ENCODE measurements at places on chromosomes 12 and 14.

GRCh38 chr12:78359520-78359919, 505.1 kb upstream of the SYT1 start:
- no peak for DNase-seq

DNA sequence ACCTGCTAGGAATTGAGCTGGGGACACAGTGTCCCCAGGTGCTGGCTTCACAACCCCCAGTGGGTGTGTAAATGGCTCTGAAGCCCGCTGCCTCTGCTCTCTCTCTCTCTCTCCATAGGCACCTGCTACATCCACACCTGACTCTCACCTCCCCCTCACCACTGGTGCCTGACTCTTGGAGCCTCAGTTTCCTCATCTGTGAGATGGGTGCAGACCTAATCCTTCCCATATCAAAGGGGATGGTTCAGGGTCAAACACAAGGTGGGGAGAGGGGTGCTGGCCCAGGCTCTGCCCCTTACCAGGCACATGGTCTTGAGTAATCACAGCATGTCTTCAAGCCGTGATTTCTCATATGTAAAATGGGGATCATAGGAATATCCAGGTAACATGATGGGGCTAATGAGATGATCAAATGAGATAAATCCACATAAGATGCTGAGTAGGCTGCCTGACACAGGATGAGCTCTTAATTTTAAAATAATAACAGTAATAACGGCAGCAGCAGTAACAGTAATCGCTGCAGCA, 37.6 kb downstream of the TESC start:
- no peak for DNase-seq

- DNase-seq = no peak
Observed at GRCh38 chr12:105820429-105821125, 318.2 kb downstream of the NUAK1 start.

- DNase-seq = no peak
Observed at GRCh38 chr12:6752167-6752920, 597 bp downstream of the MLF2 start.

GRCh38 chr12:11663130-11663529, 13.7 kb downstream of the ETV6 start:
- no peak for DNase-seq

DNA sequence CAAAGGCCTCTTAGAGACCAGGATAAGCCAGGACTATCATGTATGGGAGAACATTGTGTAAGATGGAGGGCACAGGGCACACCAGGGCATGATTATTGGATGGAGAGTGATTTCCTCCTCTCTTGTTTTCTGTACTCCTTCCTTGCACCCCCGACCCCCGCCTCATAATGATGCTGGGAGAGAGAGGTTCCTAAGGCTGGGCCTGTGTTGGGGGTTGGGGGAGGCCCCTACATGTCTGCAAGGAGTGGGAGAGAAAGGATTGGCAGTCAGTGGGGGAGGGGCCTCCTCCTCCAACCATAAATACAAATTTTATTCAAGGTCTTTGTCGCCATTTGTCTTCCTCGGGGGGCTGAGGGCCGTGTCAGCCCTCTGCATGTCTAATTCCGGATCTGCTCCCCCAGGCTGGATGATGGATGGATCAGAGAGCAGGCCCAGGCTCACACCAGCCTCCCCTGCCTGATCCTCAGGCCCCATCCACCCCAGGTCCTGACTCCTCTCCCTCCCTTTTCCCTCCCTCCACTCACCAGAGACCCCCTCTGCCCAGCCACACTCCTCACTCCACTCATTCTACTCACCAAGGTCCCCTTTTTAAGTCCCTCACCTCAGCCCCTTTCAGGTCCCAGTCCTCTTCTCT, 2.0 kb upstream of the C1QL4 start:
- DNase-seq = no peak

DNA sequence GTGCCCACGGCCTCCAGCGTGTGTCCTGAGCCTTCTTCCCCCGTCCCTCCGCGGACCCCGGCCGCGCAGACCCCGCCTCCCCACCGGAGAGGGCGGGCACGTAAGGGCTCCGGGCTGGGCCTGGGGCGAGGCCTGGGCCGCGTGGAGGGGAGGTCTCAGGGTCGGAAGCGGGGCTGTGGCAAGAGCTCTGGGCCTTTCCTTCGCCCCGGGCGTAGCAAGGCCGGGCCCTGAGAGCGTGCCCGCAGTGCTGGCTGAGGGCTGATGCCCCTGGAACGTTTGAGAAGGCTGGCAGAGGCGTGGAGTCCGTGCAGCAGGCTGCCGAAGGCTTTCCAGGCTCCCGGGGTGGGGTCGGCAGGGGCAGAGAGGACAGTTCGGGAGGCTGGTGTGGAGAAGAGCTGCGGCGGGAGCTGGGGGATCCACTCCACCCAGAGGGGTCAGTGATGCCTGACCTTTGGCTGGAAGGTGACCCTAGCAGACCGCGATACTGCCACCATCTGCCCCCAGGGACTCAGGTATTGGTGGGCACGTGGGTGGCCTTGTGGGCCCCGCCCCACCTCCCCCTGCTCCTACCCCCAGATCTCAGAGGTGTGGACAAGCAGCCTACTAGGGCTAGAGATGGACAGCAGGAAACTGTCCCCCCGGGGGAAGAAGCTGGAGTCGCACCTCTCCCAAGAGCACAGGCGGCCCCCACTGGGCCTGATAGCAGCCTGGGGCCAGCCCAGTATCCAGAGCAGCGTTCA, 558 bp downstream of the TEX22 start:
- no peak for DNase-seq

- no peak for DNase-seq
Observed at GRCh38 chr12:6373022-6373787, 2.2 kb downstream of the SCNN1A start.

DNA sequence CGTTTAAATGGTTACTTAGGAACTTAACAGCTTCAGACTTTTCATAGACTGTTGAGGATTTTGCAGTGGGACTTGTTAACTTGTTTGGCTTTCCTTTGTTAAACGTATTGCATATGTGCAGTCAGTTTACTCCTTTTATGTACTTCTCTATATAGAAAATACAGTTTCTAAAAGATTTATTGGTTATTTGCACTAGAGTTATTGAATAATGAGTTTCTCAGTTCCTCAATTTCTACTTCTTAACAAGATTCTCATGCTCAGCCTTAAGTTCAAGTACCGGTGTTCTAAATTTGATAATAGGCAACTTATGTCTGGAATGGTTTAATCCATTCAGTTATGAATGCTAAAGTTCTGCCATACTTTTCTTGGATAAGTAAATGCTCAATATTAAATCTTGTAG, 919 bp downstream of the PSMA3 start:
- no peak for DNase-seq

GRCh38 chr14:94381149-94382030, 7.0 kb downstream of the SERPINA1 start:
- no peak for DNase-seq

DNA sequence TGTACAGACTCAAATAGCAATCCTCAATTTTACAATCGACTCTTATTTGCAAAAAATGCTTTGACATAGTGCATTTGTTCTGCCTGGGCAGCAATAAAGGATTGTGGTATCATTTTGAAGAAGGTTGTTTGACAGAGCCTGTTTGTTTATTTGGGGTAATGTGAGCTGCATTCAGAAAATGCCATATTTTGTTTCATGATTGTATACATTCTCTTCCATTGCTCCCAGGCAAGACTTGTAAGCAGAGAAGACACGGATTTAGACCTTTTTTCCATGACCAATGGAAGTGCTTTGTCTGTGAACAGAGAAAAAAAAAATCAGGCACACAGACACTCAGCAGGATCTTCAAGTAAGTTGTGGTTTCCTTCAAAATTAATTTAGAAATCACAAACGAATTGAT, 35.5 kb upstream of the ALX1 start:
- DNase-seq = no peak

DNA sequence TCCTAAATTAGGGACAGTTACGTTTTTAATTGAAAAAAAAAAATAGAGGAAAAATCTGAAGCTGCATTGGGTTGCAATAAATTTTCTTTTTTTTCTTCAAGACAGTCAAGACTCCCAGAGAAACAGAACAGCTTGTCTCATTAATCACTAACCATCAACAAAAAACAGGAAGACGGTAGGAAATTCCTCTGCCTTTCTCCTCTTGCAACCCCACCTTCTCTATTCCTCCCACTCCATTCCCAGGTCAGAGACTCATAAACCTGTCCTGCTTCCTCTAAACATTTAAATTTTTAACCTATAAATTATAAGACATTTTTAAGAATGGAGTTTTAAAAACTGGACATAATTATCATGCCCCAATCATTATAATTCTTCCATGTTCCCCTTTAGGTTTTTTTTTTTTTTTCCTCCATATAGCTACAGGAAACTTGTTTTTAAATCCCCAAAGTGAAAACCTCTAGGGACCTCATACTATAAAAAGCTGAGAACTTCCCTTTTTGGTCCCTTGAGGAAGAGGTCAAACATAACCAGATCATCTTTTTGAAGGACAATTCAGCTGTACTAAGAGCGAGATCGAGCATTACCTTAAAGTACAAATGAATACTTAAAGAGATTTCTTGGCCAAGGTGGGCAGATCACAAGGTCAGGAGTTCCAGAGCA, 36.0 kb downstream of the CPM start:
- DNase-seq = no peak

DNA sequence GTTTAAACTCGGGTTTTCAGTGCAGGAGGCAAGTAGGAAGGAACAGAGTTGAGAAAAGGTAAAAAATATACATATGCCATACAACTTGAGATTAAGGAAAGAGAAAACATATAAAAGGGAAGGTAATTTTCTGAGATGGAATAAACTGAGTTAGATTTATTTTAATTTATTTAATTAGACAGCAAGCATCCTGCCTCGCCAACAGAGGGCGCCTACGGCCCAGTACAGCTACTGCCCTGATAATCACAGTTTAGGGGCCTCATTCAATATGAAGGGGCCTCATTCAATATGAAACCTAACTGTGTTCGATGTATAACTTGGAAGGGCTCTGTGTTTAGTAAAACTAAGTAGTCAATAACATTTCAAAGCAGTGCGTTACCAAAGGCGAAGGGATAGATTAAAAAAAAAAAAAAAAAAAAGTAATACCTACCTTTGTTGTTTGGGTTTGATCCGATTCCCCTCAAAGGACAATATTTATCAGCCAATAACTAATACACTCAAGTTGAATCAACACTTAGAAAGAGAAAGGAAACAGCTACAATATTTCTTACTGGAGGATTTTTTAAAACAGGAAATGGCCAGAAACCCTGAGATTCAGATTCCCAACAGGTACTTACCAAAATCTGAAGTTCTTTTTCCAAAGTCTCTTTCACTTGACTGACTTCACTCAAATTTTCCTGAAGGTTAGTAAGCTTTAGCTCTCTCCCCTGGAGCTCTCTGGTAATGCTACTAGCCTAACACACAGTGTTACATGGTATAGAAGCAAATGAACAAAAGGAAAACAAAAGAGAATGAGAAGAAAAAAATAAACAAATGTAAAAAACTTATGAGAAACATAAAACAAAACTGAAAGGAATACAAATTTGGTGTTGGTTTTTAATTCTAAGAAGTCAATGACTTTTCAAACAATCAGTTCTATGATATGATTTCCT, 70.0 kb upstream of the VPS33A start:
- no peak for DNase-seq

DNA sequence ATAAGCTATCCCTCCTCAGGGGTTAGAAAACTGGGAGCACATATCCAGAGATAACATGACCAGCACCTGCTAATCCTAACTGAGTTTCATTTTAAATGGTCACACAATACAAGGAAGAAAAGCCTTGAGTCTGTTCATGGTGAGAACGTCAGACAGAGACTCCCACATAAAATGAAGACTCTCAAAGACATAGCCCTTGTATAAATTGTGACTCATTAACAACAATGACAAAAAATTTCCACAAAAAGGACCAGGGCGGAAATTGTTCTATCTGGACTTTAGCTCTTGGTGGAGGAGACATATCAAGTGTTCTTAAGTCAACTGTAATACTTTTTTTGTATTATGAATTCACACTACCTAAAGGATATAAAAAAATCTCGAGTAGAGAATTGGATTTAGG, 313.7 kb upstream of the DCN start:
- no peak for DNase-seq

DNA sequence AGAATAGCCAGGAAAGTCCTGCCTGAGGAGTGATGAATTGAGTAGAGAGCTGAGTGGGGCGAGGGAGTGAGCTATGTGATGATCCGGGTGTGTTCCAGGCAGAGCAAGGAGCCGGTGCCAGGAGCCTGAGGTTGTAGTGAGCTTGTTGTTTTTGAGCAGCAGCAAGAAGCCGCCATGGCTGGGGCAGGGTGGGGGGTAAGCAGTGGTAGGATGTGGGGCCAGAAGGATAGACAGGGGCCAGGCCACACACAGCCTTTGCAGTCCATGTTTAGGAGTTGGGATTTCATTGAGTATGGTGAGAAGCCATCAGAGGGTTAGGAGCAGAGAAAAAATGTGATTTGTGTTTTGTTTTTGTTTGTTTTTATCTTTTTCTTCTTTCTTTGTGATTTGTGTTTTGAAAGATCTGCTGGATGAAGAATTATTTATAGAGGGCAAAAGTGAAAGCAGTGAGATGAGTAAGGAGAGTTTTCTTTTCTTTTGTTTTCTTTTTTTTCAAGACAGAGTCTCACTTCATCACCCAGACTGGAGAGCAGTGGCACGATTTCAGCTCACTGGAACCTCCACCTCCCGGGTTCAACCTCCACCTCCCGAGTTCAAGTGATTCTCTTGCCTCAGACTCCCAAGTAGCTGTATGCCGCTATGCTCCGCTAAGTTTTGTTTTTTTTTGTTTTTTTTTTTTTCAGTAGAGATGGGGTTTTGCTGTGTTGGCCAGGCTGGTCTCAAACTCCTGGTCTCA, 92.3 kb upstream of the BCAT1 start:
- no peak for DNase-seq

DNA sequence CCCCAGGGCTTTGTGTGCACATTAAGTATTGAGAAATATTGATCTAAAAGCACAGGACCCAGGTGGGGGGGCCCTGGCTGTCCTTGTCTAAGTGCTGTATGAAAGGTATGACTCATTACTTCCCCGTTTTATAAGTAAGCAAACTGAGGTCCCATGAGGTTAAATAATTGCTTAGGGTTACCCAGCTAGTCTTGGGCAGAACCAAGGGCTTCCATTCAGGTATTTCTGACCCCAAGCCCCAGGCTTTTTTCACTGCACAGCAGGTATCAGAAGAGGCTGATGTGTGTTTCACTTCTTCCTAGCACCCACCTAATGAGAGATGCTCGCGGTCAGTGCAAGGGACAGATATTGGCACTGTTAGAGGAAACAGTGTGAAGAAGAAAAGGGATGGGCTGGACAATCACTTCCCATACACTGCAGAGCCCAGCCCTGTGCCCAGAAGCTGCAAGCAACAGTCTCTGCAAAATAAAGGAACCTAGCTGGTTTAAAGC, 4.7 kb upstream of the TC2N start:
- DNase-seq = no peak

DNA sequence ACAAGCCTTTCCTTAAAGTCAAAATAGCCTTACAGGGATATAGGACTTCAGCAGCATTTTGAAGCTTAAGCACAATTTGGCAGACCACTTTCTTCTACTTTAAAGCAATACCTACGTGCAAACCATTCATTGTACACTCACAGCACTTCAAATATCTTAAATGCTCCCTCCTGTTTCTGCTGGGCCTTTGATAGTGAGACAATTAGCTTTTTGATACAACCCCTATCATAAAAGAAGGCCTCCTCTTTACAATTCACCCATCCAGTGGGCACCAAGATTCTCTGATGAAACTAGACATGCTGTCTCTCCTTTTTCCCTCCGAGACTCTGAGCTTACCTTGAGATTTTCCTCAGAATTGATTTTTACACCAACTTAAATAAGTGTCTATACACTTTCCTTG, 157.5 kb upstream of the FAR2 start:
- no peak for DNase-seq
